ENCODE measurements at places on chromosomes 11 and 22.
A peak's percentile ranks its signal among the peaks of the same experiment; 100 is the strongest.

- no peak for DNase-seq
These were observed 36.9 kb downstream of the PPP2R1B start for GRCh38 chr11:111729071-111729830.

GRCh38 chr11:61541598-61541997, 33.0 kb downstream of the LRRC10B start:
- no peak for DNase-seq

- DNase-seq, result peak; percentile 32
These were observed 1.1 kb downstream of the CAVIN3 start for GRCh38 chr11:6319001-6319703.

DNA sequence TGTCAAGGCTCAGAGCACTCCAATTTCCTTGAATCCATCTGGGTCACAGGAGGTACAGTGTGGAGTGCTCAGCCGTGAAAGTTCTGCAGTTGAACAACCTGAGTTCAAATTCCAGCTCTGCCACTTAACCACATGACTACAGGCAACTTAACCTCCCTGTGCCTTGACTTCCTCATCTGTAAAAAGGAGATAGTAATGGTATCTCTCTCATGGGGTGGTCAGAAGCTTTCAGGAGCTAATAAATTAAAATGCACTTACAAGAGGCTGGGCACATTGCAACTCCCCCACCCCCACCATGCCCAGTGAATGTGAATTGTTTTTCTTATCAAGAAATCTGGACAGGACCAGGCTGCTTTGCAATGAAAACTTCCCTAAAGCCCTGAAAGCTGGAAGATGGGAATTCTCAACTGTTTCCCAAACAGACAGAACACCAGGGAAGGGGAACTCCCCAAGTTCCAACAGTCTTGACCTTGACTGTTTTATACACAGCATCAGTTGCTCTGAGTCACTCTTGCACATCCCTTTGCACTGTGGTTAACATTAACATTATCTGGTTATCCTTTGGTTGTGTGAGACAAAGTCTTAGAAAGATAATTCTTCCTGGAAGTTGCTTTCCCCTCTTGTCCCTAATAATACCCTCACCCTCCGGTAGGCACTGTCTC, 137.0 kb downstream of the SLC1A2 start:
- DNase-seq, result no peak

DNA sequence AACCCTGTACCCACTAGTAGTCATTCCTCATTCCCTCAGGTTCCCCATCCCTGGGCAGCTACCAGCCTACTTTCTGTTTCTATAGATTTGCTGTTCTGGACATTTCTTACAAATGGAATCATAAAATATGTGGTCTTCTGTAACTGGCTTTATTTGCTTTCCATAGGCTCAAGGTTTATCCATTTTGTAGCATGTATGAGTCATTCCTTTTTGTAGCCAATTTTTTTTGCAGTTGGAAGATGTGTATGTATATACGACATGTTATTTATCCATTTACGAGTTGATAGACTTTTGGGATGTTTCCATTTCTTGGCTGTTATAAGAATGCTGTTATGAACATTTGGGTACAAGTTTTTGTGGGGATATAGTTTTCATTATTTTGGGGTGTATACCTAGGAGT, 130.6 kb downstream of the WNT11 start:
- no peak for DNase-seq

DNA sequence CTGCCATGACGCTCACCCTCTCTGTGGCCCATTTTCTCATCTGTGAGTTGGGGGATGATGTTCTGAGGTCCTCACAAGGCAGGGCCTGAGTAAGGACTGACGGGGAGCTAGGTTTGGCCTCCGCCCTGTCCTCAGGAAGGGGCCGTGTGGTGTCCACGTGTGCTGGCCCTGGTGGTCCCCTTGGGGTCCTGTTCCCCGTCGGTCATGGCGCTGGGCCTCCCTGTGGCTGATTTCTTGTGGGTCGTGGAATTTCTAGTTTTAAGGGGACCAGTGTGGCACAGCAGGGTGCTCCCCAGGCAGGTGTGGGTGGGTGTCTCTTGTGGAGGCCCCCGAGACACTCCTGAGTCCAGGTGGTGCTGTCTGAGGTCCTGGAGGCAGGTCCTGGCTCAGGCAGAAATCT, 5.9 kb downstream of the LINC01488 start:
- no peak for DNase-seq

DNA sequence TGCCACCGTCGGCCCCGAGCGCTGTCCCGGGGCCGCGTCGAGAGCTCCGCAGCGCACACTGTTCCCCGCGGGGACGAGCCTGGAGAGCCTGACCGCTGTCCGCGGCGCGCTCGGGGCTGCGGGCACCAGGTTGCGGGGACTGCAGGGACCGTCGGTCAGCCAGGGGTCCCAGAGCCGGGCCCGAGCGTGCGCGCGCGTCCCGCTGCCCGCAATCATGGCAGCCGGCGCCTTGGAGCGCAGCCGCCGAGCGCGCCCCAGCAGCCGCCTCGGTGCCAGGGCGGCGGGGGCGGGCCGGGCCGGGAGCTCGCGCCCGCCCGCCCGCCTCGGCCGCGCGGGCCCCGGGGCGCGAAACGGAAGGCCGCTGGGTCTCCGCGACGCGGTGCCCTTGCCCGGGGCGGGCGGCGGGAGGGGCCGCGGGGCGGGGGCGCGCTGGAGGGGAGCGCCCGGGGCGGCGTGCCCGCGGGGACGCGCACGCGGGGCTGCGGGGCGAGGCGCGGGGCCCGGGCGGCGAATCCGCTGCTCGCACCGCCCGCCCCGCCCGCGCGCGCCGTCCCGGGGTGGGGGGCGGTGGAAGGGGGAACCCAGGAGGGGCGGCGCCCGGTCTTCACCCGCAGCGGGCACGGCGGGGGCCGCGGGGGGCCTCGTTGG, 79.4 kb upstream of the PPARA start:
- DNase-seq, result no peak

DNA sequence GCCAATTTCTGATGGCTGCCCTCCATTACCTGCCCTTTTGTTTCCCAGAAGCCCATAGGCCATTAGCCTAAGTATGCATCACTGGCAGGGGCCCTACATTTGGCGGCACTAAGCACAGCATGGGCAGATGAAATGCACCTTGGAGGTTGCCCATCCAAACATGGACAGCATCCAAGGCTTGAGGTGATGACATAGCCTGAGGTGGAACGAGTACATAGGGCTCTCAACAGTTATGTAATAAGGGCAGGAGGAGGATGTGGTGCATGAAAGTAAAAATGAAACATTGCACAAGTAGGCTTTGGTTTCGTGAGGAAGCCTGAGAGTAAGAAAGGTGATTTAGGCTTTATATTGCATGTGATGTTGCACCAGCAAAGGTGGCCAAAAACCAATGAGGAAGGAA, 148.1 kb downstream of the FAM76B start:
- no peak for DNase-seq

DNA sequence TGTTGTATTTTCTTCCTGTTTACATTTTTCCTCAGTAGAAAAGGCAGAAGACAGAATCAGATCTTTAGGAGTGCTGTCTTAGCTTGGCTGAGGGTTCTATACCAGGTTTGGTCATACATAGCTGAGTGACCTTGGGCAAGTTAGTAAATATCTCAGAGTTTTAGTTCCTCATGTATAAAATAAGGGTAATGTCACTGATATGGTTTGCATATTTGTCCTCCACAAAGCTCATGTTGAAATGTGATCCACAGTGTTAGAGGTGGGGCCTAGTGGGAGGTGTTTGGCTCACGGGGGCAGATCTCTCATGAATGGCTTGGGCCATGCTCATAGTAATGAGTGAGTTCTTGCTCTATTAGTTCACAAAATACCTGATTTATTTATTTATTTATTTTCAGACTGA, 7.5 kb upstream of the HTR3A start:
- DNase-seq, result no peak

DNA sequence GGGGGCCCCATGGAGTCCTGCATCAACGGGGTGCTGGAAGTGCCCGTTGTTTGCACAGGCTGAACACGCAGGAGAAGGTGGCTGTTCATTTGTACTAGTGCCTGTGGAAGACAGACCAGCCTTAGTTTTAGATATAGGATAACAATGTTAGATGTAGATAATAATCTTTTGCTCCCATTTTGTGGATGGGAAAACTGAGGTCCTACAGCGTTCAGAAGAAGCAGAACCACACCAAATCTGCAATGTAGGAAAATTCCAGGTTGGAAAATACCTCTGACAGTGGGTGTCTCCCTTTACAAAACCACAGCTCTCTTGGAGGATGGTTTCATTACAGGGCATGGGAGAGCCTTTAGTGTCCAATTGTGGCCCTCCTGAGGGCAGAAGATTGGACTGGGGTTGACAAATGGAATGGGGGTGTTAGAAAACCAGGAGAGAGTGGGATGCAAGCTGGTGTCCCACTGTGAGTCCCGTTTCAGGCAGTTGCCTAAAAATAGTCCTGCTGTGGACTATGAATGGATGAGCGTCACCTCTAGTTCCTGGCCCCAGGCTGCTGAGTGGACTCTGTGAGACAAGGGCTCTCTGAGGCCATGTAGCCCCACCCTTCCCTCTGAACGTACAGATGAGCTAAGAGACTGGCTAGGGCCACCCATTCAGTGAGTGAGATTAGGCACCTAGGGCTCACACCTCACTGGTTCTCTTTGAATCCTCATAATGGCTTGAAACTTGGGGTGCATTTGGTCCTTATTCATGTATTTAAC, 508.8 kb downstream of the MN1 start:
- no peak for DNase-seq

DNA sequence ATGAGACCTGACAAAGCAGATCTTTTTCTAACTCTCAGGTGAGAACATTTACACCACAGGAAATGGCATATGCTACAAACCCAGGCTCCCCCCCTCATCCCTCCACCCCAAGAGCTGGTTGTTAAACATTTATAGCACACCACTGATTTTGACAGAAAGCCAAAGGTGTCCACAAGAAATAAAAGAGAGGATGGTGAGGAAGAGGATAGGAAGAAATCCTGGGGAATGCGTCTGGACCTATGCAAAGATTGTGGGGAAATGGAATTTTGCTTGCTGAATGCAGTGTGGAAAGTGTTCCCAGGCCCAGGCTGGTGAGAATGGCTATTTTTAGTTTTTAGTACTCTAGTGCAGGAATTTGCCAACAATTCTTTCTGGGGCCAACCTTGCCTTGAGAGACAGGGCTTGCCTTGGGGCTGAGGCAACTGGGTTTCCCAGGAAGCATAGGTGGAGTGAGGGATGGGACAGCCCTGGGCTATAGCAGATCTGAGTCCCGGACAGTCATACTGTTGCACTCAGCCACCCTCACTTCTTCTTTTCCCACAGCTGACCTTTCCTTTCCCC, 163.9 kb downstream of the ADAMTS15 start:
- DNase-seq, result no peak

DNA sequence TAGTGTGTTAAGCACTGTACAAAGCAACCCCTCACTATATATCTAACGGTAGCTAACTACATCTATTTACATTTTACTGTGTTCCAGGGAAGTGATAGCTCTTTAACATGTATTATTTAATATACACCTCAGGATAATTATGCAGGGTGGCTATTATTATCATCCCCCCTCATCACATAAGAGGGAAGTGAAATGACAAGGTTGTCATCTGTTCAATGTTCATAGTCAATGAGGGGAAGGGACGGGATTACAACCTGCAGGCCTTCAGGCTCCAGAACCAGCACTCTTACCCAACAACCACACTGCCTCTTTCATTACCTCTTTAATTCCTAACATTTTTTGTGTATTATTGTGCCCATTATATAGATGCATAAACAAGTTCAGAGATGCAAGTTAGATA, 238.7 kb upstream of the ANO3 start:
- no peak for DNase-seq

DNA sequence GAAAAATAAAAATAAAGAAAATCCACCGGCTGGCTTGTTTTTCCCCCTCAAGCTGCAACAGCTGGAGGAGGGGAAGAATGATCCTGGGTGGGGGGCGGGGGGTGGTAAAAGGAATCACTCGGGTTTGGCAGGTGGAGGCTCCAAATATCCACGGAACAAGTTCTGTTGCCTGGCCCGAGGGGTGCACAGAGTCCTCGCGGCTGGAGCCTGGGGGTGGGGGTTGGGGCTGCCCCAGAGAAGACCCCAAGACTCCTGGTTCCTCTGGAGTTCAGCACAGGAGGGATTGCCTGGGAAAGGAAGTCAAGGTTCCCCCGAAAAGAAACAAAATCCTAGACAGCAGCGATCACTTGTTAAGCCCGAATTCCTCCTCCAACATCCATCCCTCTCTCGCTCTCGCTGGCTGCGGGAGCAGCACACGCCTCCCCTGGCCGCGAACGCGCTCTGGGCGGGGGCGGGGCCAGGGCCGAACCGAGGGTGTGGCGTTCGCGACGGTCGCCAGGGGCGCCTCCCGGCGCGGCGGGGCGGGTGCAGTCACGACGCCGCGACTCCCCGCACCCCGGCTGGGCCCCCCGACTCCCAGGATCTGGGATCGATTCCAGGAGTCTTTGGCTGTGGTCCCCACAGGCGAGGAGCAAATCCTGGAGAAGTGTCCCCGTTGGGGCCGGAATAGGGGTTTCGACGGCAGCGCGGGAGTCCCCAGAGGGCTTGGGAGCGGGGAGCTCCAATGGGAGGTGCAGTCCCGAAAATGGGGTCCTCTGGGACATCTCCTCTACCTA, at the start of gene KCNA4:
Gene KCNA4 (minus strand): TSS at position 443 of the 776 bp plus-strand sequence. CDS start 4,352 bp downstream, outside the sequence.
- DNase-seq, result peak; percentile 46

GRCh38 chr11:128095466-128095981, 491.8 kb downstream of the ETS1 start:
- DNase-seq, result no peak

GRCh38 chr11:35846874-35847273, 97.0 kb upstream of the LDLRAD3 start:
- DNase-seq, result no peak

GRCh38 chr11:57457643-57458023, 2.7 kb upstream of the RTN4RL2 start:
- no peak for DNase-seq

DNA sequence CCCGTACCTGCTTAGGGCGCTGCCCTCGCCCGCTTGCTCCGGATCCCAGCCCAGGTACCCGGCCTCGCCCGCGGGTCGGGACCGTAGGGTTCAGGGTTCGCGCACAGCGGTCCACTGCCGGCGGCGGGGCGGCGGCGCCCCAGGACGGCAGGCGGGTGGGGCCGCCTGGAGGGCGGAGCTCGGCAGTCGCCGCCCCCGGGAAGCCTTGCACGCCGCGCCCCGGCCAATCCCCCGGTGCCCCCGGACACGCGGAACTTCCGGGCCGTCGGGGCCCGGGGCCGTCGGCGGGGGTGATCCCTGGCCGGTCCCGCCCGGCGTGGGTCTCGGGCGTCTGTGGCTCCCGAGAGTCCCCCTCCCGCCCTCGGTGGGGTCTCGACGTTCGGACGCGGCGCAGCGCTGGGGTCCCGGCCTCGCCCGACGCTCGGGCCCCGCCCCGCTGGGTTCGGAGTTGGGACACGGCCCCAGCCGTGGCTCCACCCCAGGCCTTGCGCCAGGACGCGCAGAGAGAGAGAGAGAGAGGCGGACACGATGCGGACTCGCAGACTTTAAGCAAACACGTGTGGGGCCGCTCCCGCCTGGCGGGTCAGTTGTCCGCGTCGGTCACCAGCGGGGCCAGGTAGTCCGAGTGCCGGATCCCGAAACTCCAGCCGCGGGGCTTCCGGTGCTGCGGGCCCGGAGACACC, at the start of gene TYMP:
Gene TYMP (minus strand): TSS at position 116 of the 683 bp plus-strand sequence. CDS start 303 bp downstream, outside the sequence.
- DNase-seq, result no peak

GRCh38 chr22:33579448-33580093, 340.7 kb downstream of the LARGE1 start:
- peak; percentile 77 for DNase-seq
